Muscle of leg (tissue), 16 donors: ENCODE measurements at places on chromosomes 1 and 21.
A peak's percentile ranks its signal among the peaks of the same experiment; 100 is the strongest.

- DNase-seq: no peak
Measured at GRCh38 chr1:30513396-30514136, 209.8 kb downstream of the MATN1 start.

DNA sequence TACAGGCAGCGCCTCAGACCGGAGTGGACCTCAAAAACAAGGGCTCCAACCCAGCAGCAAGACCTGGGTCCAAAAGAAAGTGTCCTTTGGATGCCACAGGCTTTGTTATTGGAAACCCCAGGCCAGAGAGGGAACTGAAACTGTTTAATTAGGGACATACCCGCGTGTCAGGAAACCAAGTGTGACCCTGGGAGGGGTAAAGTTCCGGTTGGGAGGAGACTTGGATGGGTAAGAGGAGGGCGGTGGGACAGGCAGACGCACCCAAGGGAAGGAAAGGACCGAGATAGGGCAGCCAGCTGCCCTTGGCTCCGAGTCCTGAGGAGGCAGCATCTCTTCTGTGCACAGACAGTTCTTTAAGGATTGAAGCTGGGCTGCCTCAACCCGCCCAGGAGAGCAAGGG lies 71.4 kb downstream of the CDC7 start:
- DNase-seq: peak; percentile 65

- DNase-seq: no peak
Measured at GRCh38 chr1:245404952-245405351, 250.2 kb downstream of the KIF26B start.

DNA sequence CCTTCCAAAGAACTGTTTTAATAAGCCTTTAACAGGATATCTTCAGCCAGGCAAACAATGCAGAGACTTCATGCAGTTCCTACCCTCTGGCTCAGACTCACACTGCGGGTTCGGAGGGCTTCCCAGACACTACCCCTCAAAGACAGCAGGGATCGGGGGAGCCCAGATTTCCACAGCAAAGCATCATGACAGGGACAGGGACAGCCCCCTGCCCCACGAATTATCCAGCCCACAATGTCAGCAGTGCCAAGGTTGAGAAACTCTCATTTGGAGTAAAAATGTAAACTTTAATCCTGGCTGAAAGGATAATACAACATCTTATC lies 20.1 kb downstream of the NPHP4 start:
- no peak for DNase-seq

DNA sequence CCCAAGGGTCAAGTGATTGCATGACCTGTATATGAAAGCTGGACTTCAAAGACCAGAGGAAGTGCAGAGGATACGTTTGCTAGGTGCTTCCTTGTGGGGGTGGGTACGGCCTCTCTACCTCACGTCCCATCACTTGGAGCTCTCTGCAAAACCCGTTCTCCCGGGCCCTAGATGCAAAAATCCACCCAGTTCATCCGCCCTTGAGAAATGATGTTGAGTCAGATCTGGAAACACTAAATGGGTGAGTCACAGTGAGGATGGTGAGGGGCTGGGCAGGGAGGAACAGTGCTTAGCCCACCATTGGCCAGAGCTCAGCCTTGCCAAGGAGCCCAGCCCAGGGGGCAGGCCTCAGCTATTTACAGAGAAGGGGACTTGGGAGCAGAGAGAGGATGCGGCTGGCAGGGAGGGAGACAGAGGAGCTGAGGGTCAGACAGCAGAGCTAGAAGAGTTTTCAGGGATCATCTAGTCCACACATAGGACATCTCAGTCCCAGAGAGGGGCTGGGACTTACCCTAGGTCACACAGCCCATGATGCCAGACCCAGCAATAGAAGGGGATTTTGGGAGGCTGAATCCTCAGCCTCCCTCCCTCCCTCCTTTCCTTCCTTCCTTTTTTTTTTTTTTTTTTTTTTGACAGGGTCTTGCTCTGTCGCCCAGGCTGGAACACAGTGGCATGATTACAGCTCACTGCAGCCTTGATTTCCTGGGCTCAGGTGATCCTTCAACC lies 14.6 kb downstream of the ARHGEF10L start:
- no peak for DNase-seq

- DNase-seq: peak; percentile 69
Measured at GRCh38 chr1:12615865-12616708, 1.9 kb downstream of the DHRS3 start.

DNA sequence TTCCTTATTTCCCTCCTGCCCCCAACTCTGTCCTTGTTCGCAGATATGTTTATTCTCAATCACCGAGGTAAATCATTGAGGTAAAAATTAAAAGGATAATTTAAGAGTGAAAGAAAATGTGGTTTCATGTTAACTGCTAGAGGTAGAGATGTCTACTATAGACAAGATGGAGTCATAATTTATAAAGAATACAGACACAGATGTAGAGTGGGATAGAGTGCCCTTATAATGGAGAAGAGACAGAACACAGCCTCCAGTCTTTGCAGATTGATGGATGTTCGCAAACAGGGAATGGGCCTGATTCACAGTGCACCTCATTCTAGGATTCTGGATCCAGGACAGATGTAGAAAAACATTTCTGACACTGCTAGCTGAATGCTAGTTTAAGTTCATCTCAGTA lies 139.1 kb upstream of the SERTAD4 start:
- DNase-seq: no peak

DNA sequence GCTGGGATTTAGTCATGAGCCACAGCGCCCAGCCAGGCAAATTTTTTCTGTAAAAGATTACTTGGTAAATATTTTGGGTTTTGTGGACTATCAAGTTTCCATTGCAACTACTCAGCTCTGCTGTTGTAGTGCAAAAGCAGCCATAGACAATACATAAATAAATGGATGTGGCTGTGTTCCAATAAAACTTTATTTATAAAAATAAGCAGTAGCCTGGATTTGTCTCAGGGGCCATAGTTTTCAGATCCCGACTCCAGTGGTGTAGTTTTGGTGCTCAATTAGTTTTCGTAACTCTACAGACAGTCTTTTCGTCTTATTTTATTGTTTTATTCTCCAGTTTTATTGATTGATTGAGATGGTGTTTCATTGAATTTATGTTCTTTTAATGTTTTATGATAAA lies 80.1 kb upstream of the IVNS1ABP start:
- DNase-seq: no peak

GRCh38 chr1:29478151-29478791 lies 241.9 kb downstream of the PTPRU start:
- DNase-seq: no peak

GRCh38 chr21:32101277-32101676 lies 177.6 kb downstream of the MIS18A start:
- peak; percentile 56 for DNase-seq

GRCh38 chr1:45716700-45717099 lies 28.7 kb downstream of the TMEM69 start:
- DNase-seq: no peak

- no peak for DNase-seq
Measured at GRCh38 chr1:89285745-89286380, 13.2 kb upstream of the GBP5 start.

- DNase-seq: no peak
Measured at GRCh38 chr1:38120552-38121230, 74.1 kb upstream of the POU3F1 start.

GRCh38 chr1:20322825-20323612 lies 32.3 kb downstream of the VWA5B1 start:
- DNase-seq: no peak

- DNase-seq: peak; percentile 78
Measured at GRCh38 chr1:145991735-145992412, 4.5 kb downstream of the TXNIP start.

DNA sequence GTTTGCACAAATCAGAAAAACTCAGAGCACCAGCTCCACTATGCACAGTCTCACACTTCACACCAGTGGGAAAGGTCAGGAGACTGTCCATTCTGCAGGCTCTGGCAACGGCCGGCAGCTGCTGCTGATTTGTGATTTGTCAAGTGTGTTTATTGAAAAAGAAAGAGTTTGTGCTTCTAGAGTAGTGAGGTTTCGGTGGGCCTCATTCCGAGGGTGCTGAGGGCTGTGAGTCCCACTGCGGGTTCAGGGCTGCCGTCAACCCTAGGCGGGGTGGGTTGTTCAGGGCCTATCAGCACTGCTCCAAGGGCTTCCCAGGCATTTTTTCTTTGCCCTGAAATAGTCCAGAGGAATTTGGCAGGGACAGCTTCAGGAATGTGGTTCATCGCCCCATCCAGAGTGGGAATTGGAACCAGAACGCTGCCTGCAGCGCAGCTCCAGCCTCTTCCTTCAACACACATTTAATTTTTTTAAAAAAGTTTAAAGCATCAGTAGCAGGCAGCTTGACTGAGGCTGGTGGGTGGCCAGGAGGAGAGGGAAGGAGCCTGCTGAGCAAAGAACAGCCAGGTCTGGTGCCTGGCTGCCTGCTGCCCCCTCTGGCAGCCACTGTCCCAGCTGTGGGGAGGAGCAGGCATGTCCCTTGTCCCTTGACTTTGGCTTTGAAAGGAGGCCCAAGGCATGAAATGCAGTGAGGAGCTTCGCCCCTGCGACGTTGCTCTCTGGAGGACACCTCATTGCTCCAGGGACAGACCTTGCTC lies 19.7 kb downstream of the STUM start:
- DNase-seq: peak; percentile 61

DNA sequence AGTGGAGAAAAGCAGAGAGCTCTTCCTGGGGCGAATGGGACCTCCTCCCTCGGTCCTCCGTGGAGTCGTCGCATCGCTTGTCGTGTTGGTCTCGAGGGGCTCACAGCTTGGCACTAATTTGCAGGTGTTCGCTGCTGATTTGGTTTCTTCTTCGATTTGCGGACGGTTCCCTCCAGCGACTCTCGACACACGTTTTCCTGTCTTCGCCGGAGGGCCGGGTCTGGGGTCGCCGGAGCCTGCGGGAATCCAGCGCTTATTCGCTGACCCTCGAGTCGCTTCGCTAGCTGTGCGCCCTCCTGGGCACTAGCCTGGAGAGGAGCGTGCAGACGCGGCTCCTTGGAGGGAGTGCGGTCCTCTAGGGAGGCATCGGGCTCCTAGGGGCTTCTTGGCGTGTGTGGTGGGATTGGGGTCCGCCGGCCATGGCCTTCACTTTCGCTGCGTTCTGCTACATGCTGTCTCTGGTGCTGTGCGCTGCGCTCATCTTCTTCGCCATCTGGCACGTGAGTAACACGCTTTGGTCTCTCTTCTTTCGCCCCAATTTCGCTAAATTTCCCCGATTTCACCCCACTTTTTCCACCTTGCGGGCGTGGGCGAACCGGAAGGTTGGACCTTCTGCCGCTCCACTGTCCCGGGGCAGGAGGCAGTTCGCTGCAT lies 766 bp downstream of the CNIH3 start:
- DNase-seq: no peak

DNA sequence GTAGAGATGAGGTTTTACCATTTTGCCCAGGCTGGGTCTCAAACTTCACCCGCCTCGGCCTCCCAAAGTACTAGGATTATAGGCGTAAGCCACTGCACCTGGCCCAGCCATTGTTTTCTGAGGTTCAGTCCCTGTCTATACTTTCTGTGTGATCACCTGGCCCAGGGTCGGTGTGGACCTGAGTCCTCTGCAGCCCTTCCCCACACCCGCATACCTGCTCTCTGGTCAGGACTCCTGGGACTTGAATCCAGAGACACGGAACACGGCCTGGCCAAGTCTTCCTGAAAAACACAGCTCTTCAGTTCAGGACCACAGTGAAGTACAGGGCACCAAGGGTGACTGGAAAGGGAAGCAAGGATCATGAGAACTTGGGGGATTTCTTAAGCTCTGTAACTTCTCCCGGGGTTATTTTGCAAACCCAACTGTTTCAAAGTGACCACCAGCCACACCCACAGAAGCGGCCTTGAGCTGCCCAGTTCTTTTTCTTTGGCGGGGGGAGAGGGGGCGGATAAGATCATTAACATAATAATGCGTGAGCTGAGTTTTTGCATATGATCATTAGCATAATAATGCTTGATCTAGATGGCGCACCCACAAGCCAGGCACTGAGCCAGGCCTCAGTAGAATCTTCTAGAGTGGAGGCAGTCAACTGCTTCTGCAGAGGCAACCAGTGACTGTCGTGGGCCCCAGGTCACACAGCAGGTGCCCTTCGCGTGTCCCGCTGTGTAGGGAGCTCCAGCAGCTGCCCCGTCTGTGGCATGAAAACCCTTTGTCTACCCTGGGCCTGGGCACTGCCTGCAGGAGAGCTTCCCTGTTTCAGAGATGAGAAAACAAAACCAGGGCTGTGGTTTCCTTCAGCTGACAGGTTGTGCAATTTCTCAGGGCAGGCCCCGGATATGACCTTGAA lies 1.7 kb upstream of the NADK start:
- DNase-seq: peak; percentile 58

DNA sequence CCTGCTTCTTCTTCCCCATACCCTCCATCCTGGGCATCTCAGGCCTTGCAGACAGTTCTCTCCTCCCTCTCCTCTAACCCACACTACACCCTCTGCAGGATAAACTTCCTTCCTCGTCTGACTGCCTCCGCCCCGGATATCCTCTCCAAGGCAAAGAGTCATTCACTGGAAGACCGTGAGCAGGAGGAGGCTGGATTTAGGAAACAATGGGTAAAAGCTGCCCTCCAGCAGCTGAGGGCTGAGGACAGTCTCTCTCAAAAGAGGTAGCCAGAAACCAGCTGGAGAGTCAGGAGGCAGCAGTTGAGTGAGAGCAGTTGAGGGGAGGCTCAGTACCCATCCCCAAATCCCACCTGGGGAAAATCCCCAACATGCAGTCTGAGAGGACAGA lies 1.4 kb downstream of the CSRP1 start:
- peak; percentile 54 for DNase-seq

GRCh38 chr21:37829447-37829846 lies 86.8 kb downstream of the KCNJ6 start:
- DNase-seq: peak; percentile 24

DNA sequence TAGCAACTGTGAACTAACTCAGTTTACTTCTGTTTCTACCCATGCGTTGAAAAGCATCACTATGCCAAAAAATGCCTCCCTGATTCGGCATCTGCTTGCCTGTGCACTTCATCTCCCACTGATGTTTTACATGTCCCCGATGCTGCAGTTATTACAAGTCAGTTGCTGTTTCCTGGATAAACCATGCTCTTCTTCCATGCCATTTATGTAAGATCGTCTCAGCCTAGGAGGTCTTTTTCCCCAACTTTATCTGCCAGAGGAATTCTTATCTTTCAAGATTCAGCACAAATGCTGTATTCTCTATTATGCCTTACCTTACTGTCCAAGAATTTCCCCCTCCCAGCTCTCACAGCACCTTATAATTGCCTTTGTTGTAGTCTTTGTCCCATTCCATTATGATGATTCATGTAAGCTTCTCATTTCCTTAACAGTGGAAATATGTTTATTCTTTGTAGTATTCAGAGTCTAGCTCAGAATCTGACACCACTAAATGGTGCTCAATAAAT lies 30.0 kb downstream of the PRKACB start:
- no peak for DNase-seq

GRCh38 chr1:155975375-155976061 lies 2.8 kb downstream of the ARHGEF2 start:
- DNase-seq: no peak

DNA sequence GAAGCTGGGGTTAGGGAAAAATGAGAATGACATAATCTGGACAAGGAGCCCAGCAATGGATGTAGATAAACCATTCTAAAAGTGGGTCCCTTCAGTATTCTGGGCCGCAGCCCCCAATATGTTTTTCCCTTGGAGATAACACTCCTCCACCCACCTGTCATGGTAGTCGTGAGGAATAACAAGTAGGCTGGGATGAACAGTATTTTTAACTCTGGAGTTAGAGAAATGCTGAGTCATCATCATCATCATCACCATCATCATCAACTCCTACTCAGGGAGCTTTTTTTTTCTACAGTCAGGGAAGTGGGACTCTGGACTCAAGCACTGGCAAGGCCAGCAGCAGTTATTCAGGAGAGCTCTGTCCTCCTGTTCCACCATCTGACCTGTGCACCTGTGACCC lies 12.8 kb downstream of the CADM3 start:
- DNase-seq: no peak

- no peak for DNase-seq
Measured at GRCh38 chr1:200248541-200248940, 161.3 kb downstream of the ZNF281 start.

GRCh38 chr21:44487831-44488230 lies 32.5 kb downstream of the LRRC3 start:
- DNase-seq: no peak
